ENCODE measurements at places on chromosomes 1 and 21.

GRCh38 chr1:47235241-47235681 is 3.2 kb upstream of the TAL1 start:
- DNase-seq, result no peak

DNA sequence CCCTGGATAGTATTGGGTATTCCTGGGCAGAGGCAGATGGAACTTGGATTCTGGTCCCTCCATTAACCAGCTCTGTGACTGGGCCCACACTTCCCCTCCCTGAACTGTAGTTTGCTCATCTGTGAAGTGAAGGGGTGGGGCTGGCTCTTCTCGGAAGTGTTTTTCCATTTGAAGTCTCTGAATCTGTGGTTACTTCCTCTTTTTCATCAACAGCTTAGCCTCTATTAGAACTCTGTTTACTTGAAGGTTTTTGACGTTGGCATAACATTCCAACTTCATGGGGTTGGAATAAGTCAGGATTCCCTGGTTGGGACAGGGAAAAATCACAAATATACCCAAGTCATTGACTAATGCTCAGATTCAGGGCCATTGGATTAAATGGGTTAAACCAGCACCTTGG is 3.6 kb downstream of the KIAA0040 start:
- no peak for DNase-seq

DNA sequence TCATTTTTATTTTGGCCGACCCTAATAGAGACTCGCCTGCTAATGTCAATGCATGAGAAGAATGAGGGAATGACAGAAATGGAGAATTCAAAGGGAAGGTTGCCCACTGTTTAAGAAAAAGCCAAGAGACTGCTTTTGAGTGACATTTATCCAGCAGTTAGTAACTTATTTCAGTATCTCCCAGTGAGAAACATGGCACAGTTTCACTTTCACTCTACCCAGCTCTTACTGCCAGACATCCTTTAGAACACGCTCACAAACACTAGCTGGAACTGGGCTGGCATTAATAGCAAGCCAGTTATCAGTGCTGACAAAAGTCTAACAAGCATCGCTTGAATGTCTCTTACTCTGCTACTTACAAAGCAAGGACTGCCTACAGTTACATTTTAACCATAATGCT is 8.5 kb downstream of the GGPS1 start:
- no peak for DNase-seq

- DNase-seq, result no peak
These were observed 198.1 kb upstream of the NCAM2 start for GRCh38 chr21:20800106-20800505.

- no peak for DNase-seq
These were observed 209.9 kb upstream of the DEPDC1 start for GRCh38 chr1:68706639-68707317.

- no peak for DNase-seq
These were observed 22.6 kb downstream of the SLC5A9 start for GRCh38 chr1:48245106-48245505.

- DNase-seq, result no peak
These were observed 17.4 kb upstream of the GPR137B start for GRCh38 chr1:236124965-236125364.

GRCh38 chr1:24973315-24973714 is 43.2 kb upstream of the RUNX3 start:
- no peak for DNase-seq

DNA sequence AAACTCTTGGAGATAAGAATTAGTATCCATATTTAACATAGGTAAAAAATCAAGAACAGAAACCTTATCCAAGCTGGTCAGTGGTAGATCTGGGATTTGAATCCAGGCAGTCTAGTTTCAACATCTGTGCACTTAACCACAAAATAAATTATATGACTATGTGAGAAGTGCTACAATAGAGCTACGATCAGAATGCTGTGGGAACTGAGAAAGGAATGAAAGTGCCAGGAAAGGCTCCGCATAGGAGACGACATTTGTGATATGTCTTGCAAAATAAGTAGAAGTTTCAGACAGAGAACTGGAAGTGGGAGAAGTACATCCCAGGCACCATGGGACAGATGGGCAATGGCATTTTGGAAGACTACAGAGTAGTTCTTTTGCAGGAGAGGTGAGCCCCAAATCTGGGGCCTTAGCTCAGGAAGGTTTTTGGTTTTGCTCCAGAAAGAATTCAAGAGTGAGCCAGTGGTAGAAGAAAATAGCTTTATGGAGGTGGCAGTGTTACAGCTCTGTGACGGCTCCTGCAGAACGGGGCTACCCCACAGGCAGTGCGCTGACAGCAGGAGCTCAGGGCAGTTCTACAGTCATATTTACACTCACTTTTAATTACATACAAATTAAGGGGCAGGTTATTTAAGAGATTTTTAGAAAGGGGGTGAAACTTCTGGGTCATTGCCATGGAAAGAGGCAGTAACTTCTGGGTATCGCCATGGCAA is 25.5 kb upstream of the GJA5 start:
- DNase-seq, result no peak

GRCh38 chr21:16310176-16310575 is 580.4 kb downstream of the USP25 start:
- DNase-seq, result no peak

GRCh38 chr1:115113766-115114165 is 24.5 kb upstream of the TSPAN2 start:
- DNase-seq, result no peak

GRCh38 chr1:212774584-212774983 is 17.0 kb downstream of the NSL1 start:
- no peak for DNase-seq

GRCh38 chr1:27122652-27123051 is 32.3 kb downstream of the SLC9A1 start:
- no peak for DNase-seq

GRCh38 chr1:227092069-227092468 is 152.0 kb downstream of the COQ8A start:
- DNase-seq, result no peak

DNA sequence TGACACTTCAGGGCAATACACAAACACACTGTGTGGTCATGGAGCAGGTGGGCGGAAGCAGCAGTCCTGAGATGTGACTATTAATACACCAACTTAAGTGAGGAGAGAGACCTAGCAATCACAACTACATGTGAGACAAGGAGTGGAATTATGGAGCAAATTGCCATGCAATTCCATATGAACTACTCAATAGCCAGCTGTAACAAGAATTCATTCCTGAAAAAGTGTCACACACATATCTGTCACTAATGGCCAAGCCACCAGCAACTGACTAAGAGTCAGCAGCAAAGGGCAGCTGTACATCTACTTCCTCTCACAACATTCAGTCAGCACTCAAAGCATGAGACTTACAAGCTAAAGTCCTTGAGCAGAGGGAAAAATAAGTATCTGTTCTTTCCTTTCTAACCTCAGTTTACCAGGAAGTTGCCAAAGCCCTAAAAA is 46.2 kb downstream of the GPR3 start:
- DNase-seq, result no peak

Measured in NCI-H1436 treated with DMSO at 0.1 percent for 48 hours (cell line).